ENCODE measurements at places on chromosomes 4 and X.

GRCh38 chrX:135408794-135409193, 12.9 kb upstream of the SMIM10L2A start:
- no peak for DNase-seq

DNA sequence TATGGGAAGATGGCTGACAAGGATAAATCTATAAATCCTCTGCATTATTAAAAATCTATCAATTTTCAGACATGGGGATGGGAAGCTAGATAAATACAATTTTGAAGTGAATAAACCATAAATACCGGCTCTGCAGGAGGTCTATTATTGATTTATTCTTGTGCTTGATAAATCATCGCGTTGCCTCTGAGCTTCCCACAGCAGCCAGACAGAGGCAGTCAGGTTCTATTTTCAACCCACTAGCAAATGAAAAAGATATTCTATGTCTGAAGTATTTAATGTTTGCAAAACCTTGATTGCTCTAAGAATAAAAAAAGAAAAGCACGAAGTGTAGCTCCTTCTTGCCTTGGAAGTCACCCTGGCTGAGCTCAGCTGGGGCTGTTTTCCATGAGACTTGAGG, 216.2 kb downstream of the DHRSX start:
- DNase-seq = no peak

DNA sequence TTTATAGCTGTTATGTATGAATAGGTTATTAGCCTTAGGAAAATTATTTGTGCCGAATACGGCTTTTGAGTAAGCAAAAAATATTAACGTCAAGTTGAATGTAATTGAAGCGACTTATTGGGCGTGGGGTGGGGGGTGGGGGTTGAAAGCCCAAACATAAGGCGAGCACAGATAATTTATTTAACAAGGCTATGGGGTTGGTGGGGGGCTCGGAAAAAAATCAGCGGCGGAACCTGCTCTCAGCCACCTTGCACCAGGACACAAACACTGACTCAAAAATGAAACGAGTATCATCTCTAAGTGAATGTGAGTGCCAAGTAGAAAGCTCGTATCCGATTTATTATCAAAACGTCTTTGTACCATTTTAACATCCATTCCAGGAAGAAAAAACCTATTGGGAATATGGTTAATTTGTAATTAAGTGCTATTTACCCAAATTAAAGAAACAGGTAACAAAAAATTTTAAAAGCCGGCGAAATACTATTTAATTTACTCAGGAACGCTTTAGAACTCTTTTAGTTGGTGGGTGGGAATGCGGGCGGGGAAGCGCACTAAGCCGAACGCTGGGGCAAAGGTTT, 902 bp upstream of the LARP1B start:
- no peak for DNase-seq

DNA sequence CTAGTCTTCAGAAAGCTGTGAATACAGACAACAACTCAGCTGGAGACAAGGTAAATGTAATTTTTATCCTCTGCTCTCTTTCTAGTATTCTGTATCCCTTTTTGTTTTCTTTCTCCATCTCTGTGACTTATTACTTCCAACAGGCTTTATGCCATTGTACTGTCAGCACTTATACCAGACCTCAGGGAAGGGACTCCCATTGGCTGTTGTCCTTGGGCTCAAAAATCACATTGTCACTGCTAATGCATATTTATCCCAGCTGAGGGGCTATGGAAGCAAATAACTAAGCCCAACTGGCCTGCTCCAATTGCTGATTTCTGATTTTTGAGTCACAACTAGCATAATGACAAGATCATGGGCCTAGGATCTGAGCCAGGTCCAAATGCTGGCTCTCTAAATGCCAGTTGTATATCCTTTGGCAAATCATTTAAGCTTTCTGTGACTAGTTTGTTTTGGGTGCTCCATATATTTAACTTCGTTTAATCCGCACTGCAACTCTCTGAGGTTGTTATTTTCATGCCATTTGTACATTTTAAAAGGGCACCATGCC, 395.1 kb upstream of the GNPDA2 start:
- no peak for DNase-seq

DNA sequence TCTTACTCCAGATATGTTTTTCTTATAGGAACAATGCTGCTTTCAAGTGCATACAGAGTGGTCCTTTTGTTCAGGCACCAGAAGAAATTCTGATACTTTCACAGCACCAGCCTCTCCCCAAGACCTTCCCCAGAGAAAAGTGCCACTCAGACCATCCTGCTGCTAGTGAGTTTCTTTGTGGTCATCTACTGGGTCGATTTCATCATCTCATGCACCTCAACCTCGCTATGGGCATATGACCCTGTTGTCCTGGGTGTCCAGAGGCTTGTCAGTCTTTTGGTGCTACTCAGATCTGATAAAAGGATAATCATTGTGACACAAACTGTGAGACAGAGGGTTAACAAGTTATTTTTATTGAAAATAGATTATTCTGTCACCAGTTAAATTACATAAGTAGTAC, 39.5 kb downstream of the WDR13 start:
- DNase-seq = no peak

DNA sequence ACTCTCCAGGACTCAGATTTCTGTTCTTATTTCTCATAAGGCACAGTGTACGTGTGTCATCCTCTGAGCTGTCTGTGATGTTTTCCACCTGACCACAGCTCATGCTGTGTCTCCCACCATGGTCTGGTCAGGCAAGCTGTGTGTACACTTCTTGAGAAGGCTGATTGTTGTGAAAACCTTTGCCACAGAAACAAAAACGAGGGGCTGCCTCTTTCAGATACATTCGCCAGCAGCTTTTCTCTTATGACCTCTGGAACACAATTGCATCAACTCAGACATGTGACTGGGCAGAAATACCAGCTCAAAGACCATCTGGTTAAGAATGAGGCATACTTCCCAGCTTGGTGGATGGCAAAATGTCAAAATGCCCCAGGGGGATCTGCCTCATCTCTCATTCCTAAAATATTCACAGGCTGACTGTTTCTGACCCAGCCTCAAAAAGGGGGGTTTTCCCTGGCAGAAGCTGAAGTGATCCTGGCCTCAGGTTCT, 46.1 kb downstream of the PGRMC2 start:
- DNase-seq = no peak

DNA sequence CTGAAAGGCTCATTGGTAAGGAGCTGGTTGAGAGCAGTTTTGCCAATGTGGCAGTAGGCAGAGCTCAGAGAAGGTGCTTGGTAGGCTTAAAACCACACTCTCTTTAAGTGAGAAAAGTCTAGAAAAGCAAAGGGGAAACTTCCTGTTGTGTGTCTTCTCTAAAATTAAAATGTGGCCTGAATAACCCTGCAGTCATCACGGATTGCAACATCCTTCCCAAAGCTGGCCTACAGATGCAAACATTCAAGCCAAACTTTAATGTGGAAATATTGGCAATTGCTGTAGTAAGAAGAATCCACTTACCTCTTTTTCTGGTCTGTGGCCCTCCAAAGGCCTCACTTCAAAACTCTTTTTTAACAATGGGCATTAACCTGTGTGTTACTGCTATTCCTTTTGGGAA, 348.5 kb downstream of the OPHN1 start:
- DNase-seq = no peak

DNA sequence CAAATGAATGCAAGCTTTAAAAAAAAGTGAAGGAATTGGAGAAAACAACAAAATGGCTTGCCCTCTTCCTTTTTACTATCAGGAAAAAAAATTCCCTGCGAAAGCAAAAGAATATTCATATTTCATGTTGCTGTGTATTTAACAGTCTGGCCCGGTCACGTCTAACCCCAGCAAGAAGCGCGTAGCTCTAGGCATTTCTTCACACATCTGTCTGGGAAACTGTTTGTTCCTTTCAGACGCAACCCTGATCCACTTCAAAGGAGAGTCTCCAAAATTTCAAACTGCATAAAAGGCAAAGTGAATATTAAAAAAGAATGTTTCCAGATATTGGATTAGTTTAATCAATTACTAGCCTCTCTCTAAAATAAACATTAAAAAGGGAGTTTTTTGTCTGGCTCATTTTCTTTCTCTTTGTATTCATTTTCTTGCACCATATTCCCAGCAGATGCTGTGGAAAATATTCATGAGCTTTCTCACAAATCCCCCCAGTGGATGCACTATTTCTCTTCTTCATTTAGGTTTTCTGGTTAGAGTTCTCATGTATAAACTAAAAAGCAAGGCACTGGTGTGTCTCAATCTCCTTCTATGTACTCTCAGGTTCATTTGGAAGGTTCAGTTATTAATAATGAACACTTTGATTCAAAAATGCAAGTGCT, 145.3 kb downstream of the MID1 start:
- DNase-seq = no peak

DNA sequence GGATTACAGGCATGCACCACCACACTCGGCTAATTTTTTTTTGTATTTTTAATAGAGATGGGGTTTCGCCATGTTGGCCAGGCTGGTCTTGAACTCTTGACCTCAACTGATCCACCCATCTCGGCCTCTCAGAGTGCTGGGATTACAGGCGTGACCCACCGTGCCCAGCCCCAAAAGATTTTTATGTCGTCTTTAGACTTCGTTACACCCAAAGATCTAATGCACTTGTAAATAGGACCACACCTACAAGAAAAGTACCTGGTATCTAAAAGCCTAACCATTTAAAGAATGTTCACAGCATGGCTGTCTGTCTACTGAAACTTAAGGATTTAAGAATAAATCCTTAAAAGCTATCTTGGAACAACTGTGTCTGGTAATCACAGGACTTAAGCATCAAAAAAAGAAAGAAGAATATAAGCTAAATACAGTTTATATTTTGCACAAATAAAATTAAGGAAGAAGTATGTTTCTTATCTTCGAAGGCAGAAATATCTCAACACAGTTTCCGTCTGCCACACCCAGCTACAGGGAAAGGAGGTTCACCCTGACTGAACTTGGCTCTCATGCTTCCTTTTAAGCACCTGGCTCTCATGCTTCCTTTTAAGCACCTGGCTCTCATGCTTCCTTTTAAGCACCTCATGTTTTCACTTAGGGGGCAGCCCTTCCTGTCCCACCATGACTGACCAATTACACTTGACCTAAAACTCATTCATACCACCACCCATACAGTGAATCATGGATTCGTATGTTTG, 92.0 kb upstream of the STS start:
- no peak for DNase-seq

DNA sequence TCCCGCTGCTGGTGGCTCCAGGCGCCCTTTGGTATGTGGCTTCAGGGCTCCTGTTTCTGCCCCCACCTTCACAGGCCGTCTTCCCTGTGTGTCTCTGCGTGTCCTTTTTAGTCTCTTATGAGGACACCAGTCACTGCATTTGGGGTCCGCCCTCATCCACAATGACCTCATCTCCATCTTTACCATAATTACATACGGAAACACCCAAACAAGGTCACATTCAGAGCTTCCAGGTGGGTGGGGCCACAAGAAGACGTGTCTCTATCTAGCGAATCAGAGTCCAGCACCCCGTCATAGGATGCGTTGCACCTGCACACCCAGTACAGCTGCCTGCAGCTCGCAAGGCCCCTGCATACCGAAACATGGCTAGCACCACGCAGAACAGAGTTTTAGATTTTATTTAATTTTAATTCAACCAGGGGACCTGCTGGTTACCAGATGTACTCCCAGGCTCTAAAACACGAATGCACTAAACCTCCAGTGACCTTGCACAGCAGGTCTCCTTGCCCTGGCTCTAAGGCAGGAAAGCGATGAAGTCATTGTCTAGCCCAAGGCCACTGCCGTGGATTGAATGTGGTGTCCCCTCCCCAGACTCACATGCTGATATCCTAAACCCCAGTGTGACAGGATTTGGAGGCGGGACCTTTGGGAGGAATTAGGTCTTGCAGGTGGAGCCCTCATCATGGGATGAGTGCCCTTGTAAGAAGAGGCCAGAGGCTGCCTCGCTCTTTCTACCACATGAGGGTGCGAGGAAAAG, 30.3 kb downstream of the ABLIM2 start:
- DNase-seq = no peak

- DNase-seq = no peak
Measured at GRCh38 chr4:165839615-165840333, 33.3 kb upstream of the TLL1 start.

- DNase-seq = no peak
Measured at GRCh38 chr4:139188648-139189416, 11.8 kb upstream of the ELF2 start.

GRCh38 chr4:54446581-54446980, 211.2 kb upstream of the KIT start:
- no peak for DNase-seq

All from T-cell (primary cell).